ENCODE measurements at places on chromosomes 11 and 22.

GRCh38 chr11:116314006-116314405 lies 458.8 kb downstream of the BUD13 start:
- no peak for DNase-seq

- DNase-seq, result no peak
Measured at GRCh38 chr11:32847511-32847910, 17.8 kb downstream of the PRRG4 start.

DNA sequence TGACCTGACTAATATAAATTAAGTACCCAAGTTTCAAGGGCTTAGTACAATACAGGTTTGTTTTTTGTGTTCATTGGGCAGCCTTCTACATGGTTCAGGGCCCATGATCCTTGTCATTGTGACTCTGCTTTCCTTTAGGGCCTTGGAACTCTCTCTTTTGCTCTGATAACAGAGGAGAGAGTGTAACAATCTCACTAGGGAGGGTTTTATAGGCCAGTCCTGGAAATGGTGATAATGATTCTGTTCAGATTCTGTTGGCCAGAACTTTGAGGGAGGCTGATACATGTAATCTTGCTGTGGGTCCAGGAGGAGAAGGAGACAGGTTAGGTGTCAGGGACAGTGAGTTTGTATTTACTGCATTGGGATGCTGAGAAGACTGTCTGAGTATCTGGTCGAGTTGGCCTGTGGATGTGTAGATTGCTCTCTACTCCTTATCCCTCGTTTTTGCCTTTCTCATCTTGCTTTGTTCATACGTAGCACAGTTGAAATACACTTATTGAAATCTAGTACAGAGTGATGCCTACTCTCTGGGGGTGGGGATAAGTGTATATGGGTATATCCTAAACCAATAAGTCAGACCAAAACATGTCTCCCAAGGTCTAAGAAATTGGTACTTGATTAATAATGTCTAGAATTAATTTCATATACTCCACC lies 37.5 kb upstream of the HEPHL1 start:
- no peak for DNase-seq

DNA sequence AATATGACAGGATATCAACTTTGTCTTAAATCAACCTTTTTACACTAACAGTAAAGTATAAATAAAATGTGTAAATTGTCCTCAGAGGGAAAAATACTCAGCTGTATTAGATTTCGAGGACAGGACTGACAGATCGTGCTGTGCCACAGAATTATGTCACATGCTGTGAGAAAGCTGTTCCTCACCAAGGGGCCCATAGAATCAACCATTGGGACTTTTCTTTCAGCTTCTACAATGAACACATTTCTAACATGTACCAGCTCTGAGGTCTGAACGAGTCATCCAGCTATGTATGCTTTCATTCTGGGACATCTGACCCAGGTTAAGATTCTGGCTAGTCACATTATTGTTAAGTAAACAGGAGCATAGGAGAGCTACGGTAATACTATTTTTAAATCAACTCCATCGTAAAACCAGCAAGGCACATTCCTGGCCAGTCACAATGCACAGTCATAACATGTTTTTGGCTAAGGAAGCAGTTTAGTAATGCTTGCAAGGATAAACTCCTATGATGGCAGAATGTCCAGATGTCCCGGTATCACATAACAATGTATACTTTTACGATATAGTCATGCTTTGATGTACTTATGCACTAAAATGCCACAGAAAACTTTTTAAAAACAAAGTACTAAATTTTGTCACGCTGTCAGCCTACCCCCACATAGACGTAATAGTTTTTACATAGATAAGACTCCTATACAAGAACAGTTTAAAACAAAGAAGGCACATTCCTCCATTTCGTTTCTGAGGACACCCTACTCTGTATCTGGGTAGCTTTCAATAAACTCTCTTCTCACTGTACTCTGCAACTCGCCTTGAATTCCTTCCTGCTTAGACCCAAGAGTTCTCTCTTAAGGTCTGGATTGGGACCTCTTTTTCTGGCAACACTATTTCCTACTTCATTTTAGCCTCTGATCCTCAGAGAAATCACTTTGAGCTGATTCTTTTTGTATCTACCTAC lies 27.4 kb downstream of the ZNF214 start:
- no peak for DNase-seq

- no peak for DNase-seq
Measured at GRCh38 chr11:12827369-12827768, 153.1 kb downstream of the TEAD1 start.

GRCh38 chr11:72627594-72628281 lies 46.5 kb downstream of the PDE2A start:
- no peak for DNase-seq

DNA sequence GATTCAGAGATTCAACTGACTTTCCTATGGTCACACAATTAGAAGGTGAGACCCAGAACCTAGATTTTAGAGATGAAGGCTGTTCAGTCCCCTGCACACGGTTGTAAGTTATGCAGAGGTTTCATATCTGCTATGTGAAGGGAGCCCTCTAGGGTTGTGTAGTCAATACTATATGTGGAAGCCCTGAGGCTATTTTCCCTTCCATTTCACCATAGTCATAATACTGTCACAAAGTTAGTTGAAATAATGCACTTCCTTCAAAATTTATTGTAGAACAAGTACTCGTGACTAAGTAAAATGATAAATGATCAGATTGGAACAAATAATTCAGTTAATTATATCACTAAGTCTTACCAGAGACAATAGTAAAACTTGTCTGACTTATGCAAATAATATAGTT lies 48.8 kb downstream of the ENDOD1 start:
- no peak for DNase-seq

DNA sequence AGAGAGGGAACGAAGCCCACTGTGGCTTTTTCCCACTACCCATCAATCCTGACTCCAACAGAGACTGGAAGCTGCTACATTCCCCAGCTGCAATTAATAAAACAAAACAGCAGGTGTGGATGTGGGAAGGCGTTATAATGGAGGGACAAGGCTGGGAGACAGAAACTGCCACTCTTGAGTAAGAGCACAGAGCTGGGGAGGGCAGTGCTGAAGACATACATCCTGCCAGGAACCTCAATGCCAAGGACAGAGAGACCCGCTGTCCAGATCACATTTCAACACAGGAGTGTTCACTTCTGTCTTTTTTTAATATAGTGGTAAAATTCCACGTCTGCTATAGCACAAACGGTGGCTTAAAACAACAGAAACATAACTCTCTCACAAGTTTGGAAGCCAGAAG lies 94.5 kb downstream of the LARGE1 start:
- no peak for DNase-seq

DNA sequence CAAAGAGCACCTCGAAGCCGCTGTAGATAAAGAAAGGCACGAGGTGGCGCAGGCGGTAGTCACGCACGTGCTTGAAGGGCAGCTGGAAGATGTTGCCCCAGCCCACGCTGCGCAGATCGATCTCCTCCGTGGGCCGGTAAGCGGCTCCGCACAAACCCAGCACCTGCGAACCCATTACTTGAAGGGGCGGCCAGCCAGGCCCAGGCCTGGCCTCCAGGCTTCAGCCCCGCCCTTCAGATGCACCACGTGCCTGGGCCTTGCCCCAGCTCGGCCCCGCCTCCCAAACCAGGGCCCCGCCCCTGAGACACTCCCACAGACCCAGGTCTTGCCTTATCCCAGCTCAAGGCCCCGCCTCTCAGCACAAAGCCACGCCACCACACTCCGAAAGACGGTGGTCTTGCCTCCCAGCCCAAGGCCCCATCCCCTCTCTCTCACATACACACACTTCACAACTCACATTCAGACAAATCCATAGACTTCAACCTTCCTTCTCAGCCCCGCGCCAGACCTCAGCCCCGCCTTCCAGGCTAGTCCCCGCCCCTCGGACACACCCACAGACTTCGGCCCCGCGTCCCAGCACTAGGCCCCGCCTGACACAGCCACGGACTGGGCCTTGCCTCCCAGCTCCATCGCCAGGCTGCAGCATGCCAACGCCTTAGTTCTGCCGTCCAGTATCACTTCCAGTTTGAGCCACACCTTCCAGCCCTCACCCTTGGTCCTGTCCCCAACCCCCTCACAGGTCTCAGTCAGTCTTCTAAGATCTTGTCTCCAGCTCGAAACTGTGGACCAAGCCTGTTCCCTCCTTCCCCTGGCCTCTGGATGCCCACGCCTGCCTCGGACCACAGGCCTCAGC lies 7.0 kb downstream of the UNC93B1 start:
- peak; percentile 66 for DNase-seq

GRCh38 chr11:63547061-63547460 lies 10.5 kb downstream of the PLAAT4 start:
- no peak for DNase-seq

DNA sequence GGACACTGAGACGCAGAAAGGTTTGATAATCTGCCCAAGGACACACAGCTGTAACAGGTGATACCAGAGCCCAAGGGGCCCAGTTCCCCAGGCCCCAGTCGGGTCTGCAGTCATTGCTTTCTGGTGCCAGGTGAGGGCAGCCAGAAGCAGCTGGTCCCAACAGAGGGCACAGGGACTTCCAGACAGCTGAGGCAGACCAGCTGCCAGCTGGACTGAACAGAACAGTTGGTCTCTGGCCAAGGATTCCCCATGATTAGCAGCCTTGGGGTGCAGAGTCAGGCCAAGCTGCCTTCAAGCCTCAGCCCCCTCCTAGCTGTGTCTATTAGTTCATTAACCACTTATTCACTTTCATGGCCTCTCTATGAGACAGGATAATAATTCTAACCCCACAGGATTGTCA lies 105.6 kb downstream of the RRAS2 start:
- no peak for DNase-seq

DNA sequence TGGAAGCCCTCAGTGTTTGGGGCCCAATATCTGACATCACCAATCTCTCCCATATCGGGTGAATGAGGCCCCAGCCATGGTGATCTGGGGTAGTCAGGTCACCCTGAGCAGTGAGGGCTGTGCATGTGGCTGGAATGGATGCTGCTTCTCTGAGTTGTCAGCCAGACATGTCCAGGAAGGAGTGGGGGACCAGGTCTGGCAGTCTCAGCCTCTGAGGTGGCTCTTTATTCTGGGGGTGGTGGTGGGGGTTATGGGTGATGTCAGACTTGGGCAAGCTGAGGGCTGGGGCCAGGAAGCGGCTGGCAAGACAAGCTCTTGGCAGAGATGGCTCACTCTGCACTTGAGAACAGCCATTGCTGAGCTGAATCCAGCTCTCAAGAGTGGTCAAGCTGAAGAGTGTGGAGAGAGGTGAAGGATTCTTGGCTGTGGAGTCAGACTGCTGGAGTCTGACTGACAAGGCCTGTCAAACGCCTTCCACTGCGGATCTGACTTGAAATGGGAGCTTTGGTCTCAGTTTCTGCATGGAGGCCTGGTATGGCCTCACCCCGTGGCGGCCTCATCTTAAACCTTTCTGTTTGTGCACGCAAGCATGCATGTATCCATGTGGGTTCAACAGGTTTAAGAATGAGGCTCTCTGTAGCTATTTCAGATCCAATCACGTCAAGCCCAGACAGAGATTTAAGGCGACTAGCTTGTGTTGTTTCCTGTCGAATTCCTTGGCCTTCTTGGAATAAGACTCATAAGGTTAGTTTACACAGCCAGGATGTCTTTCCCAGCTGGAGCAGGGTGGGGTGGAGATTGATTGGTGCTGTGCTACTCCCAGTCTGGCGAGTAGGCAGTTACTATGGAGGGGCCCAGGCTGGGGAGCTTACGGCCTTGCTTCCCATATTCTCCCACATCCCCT lies 83.9 kb upstream of the TIMP3 start:
- DNase-seq, result no peak

- no peak for DNase-seq
Measured at GRCh38 chr11:99630629-99631028, 609.9 kb downstream of the CNTN5 start.

DNA sequence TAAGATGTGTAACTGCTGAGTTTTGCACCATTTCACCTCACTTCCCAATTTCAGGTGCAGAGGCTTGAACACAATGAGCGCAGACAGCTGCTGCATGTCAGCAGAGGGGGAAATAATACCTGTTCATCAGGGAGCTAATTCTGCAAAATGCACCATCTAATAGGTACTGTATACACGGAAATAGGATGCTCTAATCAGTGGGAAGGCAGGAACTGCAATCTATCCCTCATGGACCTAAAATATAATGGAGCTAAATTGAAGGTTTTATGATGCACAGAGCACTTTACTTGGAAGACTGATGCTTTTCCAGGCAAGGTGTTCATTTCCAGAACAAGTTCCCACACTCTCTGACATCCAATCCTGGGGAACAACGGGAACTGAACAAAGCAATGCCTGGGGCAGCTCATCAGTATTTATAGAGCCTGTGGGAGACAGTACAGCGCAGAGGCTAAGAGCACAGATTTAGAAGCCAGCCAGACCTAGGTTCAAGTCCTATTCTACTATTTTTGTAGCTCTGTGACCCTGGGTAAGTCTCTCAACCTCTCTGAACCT lies 78.5 kb downstream of the TENM4 start:
- no peak for DNase-seq

GRCh38 chr22:20319041-20319744 lies 667 bp downstream of the DGCR6L start:
- no peak for DNase-seq

Data from activated T-cell treated with anti-CD3 and anti-CD28 coated beads, Interleukin-2, amount 50 U/mL, for 72 hours (primary cell).